ENCODE measurements at places on chromosomes 3 and 15.

GRCh38 chr15:36996538-36997181, 103.7 kb downstream of the MEIS2 start:
- no peak for DNase-seq

GRCh38 chr3:160754371-160754854, 1.6 kb upstream of the PPM1L start:
- DNase-seq, result peak; percentile 38

- DNase-seq, result no peak
These were observed 52.6 kb downstream of the HMG20A start for GRCh38 chr15:77473328-77473727.

DNA sequence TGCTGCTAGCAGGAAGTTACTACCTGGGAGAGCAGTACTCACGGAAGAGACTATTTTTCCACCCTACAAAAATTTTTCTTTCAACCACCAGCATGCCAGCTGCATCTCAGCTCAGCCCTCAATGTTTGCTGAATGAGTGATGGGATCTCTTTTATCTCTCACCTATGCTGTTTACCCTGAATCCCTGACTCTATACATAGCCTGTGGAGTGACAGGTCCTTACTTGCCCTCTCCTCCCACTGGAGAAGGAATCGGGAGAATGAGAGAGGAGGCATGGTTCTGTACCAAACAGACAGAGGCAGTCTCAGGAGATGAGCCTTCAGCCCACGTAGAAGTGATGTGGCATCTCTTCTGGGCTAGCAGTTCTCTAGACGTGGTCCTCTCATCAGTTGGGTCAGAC, 6.7 kb upstream of the DGKG start:
- no peak for DNase-seq

DNA sequence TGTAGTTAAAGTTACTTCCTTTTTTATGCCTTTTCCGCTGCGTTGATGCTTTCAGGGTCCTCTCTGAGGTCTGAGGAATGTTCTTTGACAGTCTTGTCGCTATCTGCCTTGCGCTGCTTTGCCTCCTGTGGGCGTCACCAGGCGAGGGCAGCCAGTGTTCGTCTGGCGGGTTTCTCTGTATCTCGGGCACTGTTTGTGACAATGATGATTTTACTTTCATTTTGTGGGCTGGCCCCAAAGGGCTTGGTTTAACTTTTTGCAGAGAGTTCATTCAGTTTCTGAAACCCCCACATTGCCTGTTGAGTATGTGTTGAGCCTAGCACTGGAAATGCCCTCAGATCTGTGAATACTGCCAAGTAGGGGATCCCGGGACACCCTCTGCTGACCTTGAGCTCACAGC, 24.6 kb upstream of the SACM1L start:
- DNase-seq, result no peak

DNA sequence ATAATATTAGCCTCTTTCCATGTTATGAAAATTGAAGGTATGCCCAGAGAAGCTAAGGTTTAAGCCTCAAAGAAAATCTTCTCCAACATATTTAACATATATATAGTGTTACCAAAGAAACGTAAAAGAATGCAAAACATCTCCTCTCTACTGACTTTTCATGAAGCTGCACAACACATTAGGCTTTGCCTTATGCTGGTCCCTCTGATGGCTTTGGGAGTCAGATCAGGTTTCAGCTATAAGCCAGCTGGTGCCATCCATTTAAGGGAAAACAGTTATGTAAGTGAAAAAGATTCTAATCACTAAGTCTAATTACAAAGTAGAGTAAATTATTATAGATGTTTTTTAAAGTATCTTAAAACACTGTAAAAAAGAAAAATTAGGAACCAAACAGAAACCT, 410.5 kb downstream of the LSAMP start:
- DNase-seq, result peak; percentile 10

DNA sequence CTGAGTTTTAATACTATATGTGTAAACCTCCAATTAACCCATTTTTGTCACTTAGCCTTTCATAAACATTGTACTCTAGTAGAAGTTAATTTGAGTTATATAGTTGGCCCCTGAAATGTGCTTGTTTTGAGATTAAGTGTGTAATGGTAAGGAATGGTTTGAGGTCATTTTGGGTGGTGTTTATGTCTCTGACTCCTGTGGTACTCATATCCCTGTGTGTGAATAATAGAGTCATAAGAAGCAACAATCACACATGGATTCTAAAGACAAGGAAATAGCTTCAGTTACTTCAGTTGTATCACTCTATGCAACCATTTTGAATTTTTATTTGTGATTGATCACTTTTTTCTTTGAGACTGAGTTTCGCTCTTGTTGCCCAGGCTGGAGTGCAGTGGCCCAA, 408.5 kb downstream of the MFSD1 start:
- DNase-seq, result no peak

GRCh38 chr3:135895734-135896121, 69.8 kb upstream of the PPP2R3A start:
- DNase-seq, result no peak

- DNase-seq, result no peak
These were observed 27.1 kb downstream of the GRM2 start for GRCh38 chr3:51733859-51734571.

GRCh38 chr3:57094575-57094974, 34.1 kb downstream of the SPATA12 start:
- no peak for DNase-seq

- DNase-seq, result no peak
These were observed 80.8 kb downstream of the ANXA2 start for GRCh38 chr15:60316961-60317360.

GRCh38 chr3:111785034-111785433, 74.0 kb upstream of the PHLDB2 start:
- no peak for DNase-seq

- peak; percentile 13 for DNase-seq
These were observed 125.1 kb upstream of the ZBTB20 start for GRCh38 chr3:115272036-115272824.

DNA sequence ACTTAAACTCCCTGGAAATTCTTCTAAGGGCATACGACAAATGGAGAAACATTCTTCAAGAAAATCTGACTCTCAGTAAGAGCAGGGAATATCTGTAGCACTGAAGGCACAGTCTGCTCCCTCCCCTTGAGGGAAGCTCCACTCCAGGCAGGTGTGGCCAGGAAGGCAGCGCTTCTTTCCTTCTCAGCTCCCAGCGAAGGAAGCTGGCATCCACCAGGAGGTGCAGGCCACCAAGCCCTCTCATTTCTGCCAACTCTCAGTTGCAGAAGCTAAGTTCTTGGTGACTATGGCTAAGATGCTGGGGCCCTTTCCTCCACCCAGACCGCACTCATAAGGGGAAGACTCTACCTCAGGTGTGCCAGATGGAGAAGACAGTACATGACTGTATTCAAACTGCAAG, 37.7 kb upstream of the SLC41A3 start:
- DNase-seq, result peak; percentile 10

DNA sequence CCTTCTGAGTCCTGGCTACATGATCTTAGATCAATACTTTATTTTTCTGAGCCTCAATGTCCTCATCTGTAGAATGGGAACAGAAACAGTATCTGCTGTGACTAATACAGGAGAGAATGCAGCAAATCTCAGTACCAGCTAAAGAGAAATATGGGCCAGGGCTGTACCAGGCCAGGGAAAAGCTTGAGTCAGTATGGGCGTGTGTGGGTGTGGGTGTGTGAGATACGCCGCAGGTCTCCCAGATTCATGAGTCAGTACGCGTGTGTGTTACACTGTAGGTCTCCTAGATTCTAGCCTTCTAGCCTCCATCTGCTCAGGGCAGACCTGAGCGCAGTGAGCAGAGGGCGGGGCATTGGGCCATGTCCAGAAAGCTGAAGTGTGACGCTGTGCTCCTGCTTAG, 15.2 kb downstream of the GNAI2 start:
- DNase-seq, result no peak

DNA sequence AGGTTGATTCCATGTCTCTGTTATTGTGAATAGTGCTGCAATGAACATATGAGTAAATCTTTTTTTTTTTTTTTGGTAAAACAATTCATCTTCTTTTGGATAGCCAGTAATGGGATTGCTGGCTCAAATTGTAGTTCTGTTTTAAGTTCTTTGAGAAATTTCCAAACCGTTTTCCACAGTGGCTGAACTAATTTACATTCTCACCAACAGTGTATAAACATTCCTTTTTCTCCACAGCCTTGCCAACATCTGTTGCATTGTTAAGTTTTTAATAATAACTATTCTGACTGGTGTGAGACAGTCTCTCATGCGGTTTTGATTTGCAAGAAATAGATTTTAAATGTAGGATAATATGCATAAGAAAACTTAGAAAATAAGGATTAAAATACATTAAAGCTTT, 279.0 kb upstream of the EPHA3 start:
- no peak for DNase-seq
